NCI-H1092 (cell line): ENCODE measurements at places on chromosomes 5 and 9.

DNA sequence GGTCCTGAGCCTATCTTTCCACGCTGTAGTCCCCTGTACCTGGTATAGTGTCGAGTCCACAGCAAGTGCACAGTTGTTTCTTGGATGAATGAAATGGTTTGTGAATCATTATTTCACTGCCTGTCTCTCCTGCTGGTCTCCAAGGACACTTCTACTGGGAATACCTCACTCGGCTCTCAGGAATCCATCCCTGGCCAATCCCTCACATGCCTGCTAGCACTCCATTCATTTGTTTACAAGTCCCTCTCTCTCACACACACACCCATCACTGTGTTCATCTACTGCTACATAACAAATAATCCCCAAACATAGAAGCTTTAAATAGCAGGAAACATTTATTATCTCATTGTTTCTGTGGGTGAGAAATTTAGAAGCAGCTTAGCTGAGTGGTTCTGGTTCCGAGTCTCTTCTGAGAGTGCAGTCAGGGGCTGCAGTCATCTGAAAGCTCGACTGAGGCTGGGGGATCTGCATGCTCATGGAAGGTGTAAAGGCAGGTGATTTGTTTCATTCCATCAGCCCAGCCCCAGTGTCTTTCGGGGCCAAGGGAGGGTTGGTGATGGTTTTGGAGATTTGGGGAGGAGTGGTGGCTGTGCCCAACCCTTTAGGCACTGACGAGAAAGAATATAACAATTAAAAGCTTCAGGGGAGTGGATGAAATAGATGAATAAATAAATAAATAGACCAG is 132.7 kb upstream of the IER5L start:
- no peak for DNase-seq

DNA sequence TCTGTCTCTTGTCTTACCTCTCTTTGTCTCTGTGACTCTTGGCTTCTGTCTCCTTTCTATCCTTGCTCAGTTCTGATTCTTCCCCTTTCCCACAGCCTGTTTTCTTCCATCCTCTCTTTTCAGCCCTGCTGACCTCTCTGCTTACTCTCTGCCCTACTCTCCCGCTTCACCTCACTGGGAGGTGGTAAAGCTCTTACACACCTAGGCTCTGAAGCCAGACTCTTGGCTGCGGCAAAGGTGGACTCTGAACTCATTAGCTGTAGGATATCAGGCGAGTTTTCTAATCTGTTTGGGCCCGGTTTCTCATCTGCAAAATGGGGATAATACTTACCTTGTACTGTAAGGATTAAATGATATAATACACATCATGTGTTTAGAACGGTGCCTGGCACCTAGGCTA is 11.1 kb downstream of the PCDH1 start:
- no peak for DNase-seq

DNA sequence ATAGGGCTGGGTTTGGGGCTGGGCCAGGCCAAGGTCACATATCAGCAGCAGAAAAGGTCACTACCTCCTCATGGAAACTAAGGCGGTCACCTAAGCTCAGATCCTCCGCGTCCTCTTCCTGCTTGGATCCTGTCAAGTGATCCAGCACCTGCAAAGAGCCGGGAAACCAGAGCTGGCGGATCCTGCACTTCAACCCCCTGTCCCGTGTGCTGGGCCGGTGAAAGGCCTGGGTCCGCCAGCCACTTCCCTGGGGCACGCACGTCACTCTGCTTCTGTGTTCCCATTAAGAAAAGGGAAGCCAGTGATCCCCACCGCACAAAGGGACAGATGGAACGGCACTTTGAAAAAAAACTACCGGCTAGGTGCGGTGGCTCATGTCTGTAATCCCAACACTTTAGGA is 61.3 kb upstream of the STXBP1 start:
- no peak for DNase-seq

DNA sequence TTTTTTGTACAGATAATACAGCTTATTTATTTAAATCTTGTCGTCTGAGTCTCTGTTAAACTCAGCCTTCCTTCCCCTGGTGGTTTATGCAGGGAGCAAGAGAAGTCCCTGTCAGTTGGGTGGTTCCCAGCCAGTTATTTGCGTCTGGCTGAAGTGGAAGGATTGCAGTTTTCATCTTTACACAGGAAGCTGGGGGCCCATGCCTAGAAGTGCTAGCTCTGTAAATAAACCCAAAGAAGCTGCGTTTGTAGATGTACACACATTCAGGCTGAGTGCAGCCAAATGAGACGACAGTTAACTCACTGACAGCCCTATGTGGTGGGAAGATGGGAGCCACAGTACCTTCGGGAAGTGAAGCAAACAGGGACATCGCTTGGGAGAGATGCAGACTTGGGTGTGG is 122.1 kb downstream of the SAXO1 start:
- peak; percentile 77 for DNase-seq

DNA sequence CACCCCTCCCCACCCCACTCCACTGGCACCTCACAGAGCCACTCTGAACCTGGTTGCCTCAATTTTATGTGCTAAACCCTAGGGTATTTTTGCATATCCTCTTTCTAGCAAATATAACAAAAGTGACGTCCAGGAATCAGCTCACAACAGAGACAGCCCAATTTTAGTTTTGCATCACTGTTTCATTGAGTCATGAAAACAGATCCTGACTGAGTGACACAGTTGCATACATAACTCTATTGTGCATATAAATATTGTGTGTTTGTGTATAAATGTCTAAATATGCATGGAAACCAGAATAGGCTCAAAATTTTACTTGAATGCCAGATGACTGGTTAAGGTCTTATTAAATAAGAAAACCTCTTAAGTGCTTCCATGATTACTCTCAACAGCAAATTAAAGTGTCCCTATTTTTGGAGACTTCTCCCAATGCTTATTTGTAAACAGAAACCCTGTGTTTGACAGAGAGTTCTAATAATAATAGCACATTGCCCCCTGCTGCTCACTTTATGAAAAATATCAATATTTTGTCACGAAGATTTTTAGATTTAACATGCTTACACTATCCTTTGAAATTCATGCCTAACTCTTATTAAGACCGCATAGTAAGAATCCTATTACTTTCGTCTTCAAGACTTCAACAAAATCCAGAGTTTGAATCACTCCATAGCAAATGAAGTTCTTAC is 75.5 kb upstream of the PRRC1 start:
- peak; percentile 1 for DNase-seq

GRCh38 chr5:171782332-171782966 is 3.2 kb upstream of the SMIM23 start:
- no peak for DNase-seq

- no peak for DNase-seq
These were observed 410.4 kb downstream of the MED10 start for GRCh38 chr5:5967944-5968343.

- no peak for DNase-seq
These were observed 13.9 kb upstream of the OSMR start for GRCh38 chr5:38831909-38832308.

DNA sequence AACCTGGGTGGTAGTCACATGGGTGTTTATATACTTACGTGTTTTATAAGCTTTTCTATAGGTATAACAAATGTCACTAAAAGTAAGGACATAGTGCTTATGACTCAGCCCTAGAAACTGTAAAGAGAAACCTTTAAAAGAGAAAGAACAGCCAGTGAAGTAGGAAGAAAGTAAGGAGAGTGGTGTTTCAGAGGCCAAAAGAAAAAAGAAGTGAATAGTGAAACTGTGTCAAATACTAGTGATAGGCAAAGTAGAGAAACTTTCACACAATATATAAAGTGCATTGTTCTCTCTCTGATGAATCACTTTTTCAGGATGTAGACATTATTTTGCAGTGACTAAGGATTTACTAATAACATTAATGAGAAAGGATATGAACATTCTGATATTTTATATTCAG is 74.2 kb upstream of the SUSD1 start:
- no peak for DNase-seq

GRCh38 chr5:156590978-156591377 is 259.1 kb upstream of the PPP1R2B start:
- no peak for DNase-seq

DNA sequence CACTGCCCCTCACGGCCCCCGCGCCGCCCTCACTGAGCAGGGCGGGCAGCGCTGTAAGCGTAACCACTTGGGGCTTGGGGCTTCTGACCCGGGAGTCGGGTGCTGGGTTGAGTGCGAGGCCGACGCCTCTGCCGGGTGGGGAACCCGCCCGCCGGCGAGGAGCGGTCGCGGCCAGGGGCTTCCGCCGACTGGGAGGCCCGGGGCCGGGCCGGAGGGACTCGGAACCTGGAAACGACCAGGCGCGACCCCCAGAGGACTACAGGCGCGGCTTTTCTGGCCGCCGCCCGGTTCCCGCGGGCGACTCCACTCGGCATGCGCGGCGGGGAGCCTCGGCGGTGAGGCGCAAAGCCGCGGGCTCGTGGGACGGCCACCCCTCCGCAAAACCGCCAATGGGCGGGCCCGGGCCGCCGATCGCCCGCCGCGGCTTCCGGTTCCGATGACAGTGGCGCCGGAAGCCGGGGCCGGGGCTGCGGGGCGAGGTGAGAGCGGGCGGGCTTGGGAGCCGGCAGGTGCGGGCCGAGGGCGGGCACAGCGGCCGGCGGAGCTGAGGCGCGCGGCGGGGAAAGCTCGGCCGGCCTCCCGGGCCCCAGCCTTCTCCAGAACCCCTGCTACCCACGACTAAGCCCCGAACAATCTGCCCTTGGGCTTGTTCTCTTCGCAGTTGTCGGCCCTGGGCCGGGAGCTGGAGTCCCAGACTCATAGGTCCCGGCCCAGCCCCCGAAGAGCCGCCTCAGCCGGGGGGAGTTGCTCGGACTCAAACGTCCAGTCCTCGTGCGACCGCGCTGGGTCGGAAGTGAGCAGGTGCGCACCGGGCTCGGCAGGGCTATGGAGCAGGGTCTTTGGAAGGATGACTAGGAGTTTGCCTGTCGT is at the start of gene RMND5B:
RMND5B (plus strand) TSS at position 439 of the 870 bp plus-strand sequence. CDS start 7,106 bp downstream, outside the sequence.
- peak; percentile 73 for DNase-seq

- DNase-seq = no peak
These were observed 18.1 kb downstream of the PITX1 start for GRCh38 chr5:135015942-135016341.

DNA sequence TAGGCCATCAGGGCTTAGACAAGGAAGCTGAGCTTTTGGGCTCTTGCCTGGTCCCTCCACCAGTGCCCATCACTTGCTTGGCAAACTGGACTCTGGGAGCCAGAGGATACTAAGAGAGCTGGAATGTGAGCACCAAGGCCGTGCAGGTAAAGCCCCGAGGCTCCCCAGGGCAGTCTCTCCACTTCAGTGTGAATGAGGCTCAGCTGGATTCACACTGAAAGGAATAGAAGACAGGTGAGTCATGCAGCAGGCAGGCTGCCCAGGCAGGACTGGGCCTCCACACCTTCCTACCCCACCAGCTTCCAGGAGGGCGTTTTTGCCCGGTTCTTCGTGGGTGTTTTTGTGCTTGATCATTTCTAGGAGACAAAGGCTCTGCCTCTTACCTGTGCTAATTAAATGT is 7.3 kb upstream of the CTSV start:
- DNase-seq = peak; percentile 9

DNA sequence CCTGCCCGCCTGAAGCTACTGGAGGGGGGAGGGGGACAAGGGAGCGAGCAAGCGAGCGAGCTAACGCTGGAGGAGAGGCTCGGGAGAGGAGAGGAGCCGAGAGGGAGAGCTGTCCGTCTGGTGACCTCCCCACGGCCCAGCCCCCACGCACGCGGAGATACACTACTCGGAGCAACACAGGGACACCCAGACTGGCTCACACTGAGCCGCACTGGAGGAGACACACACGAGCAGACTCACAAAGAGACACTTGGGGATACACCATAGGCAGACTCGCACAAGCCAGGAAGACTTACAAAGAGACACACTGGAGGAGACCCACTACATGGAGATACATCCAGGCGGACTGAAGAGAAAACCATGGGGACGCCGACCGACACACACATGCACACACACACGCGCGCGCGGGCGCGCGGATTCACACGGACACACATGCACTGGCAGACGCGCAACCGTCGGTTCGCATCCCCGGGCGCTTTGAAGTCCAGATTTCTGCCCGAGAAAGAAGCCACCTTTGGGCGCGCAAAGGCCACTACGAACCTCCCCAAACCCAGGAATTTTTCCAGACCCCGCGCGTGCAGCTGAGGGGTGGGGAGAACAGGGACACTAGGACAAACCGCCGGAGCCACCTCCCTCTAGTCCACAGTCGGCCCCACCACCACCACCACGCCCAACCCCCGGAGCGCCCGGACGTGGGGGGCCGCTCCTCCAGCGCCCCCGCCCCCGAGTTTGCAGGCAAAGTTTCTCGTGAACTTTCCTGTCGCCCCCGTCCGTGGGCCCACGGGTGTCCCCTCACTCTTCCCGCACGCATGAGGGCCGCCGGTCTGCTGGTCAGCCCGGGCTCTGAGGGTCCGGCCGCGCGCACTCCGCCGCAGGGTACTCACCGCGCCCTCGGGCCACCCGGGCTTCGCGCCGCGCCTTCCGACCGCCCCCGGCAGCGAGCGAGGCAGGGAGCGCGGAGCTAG is 571 bp downstream of the CNTFR start:
- DNase-seq = no peak

DNA sequence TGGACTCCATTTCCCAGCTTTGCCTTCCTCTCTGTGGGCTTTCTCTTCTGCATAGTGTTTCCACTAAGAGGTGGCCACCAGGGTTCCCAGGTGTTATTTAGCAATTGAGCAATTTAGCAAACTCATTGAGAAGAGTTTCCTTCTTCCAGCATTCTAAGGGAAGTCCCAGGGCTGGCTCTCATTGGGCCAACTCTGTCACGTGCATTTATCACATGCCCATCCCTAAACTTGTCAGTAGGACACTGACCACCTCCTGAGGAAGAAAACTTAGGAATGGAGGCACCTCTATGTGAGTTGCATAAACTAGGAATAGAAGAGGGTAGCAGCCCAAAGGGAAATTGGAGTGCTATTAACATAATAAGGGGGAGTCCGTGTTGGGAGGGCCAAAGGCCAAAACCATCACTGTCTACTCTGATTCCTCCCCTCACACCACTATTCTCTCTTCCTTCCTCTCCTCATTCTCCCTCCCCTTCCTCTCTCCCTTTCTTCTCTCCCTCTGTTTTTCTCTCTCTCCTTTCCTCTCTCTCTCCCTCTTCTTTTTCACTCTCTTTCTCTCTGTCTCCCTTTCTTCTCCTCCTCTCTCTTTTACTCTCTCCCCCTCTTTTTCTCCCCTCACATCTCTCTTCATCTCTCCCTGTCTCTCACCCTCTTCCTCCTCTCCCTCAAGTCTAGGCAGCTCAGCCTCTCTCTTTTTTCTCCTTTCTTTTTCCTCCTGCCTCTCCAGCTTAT is 213.4 kb downstream of the PALM2AKAP2 start:
- DNase-seq = no peak

- DNase-seq = no peak
These were observed 114.4 kb upstream of the SLIT3 start for GRCh38 chr5:169415371-169415770.

GRCh38 chr5:168658394-168658793 is 79.2 kb upstream of the PANK3 start:
- DNase-seq = no peak

- DNase-seq = no peak
These were observed 27.4 kb downstream of the PDE6A start for GRCh38 chr5:149917073-149917676.

- no peak for DNase-seq
These were observed 1.4 kb upstream of the HSDL2 start for GRCh38 chr9:112378328-112379176.

GRCh38 chr5:1667648-1668140 is 131.9 kb downstream of the MRPL36 start:
- DNase-seq = no peak

- no peak for DNase-seq
These were observed 190.1 kb downstream of the PAX5 start for GRCh38 chr9:36843964-36844363.
